HCEC 1CT (cell line): ENCODE measurements at places on chromosomes 2 and 18.

DNA sequence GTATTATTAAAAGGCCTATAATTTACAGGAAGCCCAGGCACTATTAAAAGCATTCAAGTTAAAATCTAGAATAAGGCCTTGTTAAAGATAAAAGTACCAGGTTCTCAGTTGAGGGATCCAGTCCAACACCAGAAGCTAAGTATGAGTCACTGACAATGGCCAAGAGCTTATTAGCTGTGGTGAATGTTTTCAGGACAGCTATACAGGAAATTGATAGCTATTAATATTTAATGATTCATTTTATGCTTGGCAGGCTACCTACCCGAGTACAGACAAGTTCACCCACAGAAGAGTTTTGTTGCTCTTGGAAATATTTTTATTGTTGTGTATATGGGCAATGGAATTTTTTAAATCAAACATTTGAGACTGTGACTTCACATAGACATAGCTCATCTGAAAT lies 729.6 kb upstream of the ZNF804A start:
- DNase-seq = peak; percentile 89

DNA sequence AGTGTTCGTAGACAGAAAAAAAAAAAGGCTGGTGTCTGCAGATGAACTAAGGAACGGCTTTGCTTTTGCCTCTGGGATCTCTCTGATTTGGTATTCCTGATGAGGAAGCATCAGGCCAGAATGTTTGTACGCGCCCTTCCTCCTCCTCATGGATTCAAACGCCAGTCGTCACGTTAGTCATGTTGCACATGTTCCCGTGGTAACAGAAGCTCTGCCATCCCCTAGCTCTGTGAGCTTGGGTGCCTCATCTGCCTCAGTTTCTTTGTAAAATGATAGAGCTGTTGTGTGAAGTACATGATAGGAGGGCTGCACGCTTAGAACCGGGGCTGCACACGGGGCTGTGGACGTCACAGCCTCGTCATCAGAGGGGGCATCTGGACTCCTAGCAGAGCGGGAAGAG lies 47.0 kb downstream of the TSHZ1 start:
- DNase-seq = no peak

GRCh38 chr2:99899882-99900281 lies 242.5 kb downstream of the AFF3 start:
- DNase-seq = no peak

DNA sequence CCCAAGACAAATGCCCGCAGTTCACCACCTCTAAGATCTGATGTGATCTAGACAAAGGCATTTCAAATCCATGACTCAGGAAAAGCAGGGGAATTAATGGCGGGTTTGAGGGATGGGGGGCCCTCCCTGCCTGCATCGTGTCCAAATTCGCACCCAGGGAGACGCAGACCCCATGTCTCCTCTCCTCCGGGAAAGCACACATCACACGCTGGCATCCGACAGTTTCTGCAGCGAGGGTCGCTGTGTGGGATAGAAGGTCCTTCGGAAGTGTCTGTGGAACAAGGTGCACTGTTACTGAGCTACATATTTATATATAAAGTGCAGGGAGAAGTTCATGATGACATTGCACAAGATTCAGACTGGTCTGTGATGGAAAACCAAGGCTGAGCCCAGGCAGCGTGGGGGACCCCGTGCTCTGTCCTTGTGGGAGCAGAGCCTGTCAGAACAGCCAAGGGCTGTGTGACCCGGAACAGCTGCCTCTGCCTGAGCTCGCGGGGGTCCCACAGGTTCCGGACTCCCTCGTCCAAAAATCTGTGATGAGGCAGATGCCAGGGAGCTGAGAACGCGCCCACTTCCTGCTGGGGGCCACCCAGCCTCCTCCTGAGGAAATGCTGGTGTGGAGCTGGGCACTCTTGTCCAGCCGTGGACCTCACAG lies 82.3 kb upstream of the CTDP1 start:
- DNase-seq = no peak
